Adrenal gland (tissue), 19 donors: ENCODE measurements at places on chromosomes 2 and 18. TPM values are rescaled to one million over a fixed set of nuclear protein-coding genes. Genes with fewer than 3 reads are reported as not detected.

DNA sequence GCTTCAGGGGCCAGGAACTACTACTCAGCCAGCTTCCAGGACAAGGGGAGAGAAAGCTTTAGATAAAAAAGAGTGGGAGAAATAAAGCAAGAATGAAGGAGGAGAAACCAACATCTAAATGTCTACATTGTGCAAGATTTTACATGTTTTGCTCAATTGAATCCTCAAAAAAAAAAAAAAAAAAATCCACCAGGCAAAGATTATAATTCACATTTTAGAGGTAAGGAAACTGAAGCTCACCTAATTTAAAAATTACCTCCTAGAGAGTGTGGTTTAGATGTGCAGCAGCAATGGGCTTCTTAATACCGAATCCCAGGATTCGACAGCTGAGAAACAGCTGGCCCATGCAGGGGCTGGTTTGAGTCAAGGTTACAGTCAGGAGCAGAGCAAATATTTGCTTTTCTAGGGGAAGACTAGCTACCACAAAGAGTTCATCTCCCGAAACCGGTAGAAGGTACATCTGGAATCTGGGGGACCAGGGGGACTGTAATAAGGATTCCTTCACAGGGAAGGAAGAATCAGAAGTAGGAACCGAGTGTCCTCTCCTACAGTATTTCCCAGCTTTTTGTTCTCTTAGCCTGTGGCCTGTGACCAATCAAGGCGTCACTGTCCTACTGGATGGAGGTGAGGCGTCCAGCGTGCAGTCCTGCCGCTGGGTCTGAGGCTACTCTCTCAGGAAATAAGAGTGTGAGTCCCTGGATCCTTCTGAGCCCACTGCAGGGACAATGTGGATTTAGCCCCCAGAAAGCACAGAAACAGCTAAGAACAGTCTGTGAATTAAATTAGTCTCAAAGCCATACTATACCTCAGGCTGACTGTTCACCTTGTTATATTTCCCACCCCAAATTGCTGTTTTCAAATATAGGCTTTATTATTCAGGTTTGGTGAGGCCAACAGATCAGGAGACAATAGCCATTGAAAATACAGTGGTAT, 42.3 kb downstream of the IL1R2 start:
- H3K27me3 ChIP-seq = no peaks in the 10 kb centered on the region
- H3K27ac ChIP-seq = no peak overlapping the region
- H3K4me3 ChIP-seq = no peak overlapping the region
- no peaks in the 10 kb centered on the region for H3K36me3 ChIP-seq

The DAPL1 gene
- 151 TPM for total RNA-seq

DNA sequence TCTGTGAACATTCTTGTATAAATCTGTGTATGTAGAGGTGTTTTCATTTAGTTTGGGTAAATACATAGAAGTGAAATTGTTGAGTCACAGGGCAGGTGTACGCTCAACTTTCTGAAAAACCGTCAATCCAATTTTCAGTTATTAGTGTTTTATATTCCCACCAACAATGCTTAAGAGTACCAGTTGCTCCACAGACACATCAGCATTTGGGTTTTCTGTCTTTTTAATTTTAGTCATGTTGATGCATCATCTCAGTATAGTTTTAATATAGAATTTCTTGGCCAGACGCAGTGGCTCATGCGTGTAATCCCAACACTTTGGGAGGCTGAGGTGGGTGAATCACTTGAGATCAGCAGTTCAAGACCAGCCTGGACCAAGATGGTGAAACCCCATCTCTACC, 3.2 kb upstream of the GNLY start:
- no peak overlapping the region for H3K27ac ChIP-seq
- no peaks in the 10 kb centered on the region for H3K36me3 ChIP-seq
- no peaks in the 10 kb centered on the region for H3K27me3 ChIP-seq
- DNase-seq = no peak
- H3K4me1 ChIP-seq = no peaks in the 10 kb centered on the region
- H3K4me3 ChIP-seq = no peak overlapping the region

DNA sequence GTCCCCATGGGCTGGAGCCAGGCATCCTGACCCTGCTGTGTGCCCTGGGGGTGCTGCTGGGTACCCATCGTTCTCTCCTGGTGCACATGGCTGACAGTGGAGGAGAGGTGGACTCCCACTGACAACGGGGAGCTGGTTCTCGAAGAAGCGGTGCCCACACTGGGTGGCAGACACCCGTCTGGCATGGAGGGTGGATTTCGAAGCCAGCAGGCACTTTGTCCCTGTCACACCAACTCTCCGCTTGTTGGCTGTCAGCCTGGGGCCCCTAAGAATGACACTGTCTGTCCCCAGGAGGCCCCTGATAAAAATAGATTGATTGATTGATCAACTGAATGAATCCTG, 55.4 kb downstream of the RTP5 start:
- no peak overlapping the region for H3K27ac ChIP-seq
- no peaks in the 10 kb centered on the region for H3K4me1 ChIP-seq
- H3K27me3 ChIP-seq = no peaks in the 10 kb centered on the region
- no peak for DNase-seq

GRCh38 chr2:19914266-19914975, 12.6 kb upstream of the TTC32 start:
- no peak overlapping the region for H3K27ac ChIP-seq
- no peak overlapping the region for H3K4me3 ChIP-seq
- H3K36me3 ChIP-seq = no peaks in the 10 kb centered on the region
- DNase-seq = no peak
- H3K4me1 ChIP-seq = no peaks in the 10 kb centered on the region

The ACVR2A gene
- total RNA-seq = 8.1 TPM

- H3K27me3 ChIP-seq = no peaks in the 10 kb centered on the region
- H3K36me3 ChIP-seq = no peaks in the 10 kb centered on the region
- no peaks in the 10 kb centered on the region for H3K4me1 ChIP-seq
- no peak for DNase-seq
- H3K27ac ChIP-seq = no peak overlapping the region
Measured at GRCh38 chr2:216004697-216005283, 8.6 kb downstream of the MREG start.

DNA sequence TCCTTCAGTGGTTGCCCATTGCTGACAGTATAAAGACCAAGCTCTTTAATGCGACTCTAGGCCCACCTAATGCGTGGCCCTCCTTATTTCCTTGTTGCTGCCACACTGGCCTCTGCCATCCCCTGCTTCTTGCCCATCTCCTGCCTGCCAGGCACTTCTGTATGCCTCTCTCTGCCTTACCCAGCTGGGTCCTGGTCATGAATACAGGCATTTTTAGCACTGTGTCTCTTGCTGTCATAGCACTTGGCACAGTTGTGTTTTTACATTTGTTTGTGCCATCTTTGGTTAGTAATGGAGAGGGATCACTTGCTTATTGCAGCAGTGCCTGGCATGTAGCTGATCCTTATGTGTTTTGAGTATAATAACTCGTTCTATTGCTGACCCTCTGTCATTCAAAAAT, 38.7 kb downstream of the MAP4K4 start:
- H3K27ac ChIP-seq = no peak overlapping the region
- H3K4me1 ChIP-seq = peaks cover 57% of the 10 kb centered on the region
- no peaks in the 10 kb centered on the region for H3K36me3 ChIP-seq
- H3K27me3 ChIP-seq = no peaks in the 10 kb centered on the region

DNA sequence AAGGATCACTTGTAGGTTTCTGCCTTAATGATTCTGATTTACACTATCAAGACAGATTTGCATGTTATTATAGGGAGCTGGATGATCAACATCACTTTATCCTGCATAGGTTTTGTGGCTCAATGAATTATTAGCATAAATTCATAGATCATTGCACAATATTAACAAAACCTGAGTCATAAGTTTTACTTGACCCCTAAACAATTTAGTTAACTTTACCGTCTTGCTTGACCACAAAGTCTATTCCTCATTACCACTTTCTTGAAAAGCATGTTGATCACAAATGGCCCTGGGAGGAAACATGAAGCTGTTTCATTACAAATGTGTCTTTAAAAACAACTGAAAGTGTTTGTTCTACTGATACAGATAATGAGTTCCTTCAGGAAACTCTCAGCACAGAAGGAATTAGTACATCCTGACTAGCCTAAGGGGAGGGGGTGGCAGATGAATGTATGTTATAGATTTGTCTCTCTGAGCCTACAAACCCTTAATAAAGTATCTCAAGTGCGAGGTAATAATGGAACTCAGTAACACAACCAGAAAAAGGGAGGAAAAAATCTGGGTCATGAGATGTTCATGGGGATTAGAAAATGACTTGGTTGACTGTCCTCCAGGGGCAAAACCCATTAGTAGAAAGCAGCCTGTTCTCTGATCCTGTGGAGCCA, 303.4 kb downstream of the PIK3C3 start:
- no peak overlapping the region for H3K4me3 ChIP-seq
- no peaks in the 10 kb centered on the region for H3K4me1 ChIP-seq
- H3K36me3 ChIP-seq = no peaks in the 10 kb centered on the region

- H3K27me3 ChIP-seq = no peaks in the 10 kb centered on the region
- no peaks in the 10 kb centered on the region for H3K36me3 ChIP-seq
- H3K4me3 ChIP-seq = no peak overlapping the region
Measured at GRCh38 chr2:2703762-2704427, 372.8 kb upstream of the MYT1L start.

The TBR1 gene
- total RNA-seq = not detected

The TLX2 gene
- 1.7 TPM for total RNA-seq

- H3K4me3 ChIP-seq = no peak overlapping the region
- H3K36me3 ChIP-seq = no peaks in the 10 kb centered on the region
- no peaks in the 10 kb centered on the region for H3K27me3 ChIP-seq
- DNase-seq = no peak
- H3K27ac ChIP-seq = no peak overlapping the region
Measured at GRCh38 chr2:8296306-8296705, 385.6 kb upstream of the ID2 start.

GRCh38 chr2:123715467-123715982, 309.6 kb upstream of the CNTNAP5 start:
- no peaks in the 10 kb centered on the region for H3K4me1 ChIP-seq
- no peak for DNase-seq
- no peaks in the 10 kb centered on the region for H3K27me3 ChIP-seq
- H3K27ac ChIP-seq = no peak overlapping the region
- H3K36me3 ChIP-seq = no peaks in the 10 kb centered on the region

GRCh38 chr2:11962707-11963328, 216.4 kb downstream of the LPIN1 start:
- no peak for DNase-seq
- H3K27me3 ChIP-seq = no peaks in the 10 kb centered on the region
- no peak overlapping the region for H3K4me3 ChIP-seq
- H3K27ac ChIP-seq = no peak overlapping the region
- no peaks in the 10 kb centered on the region for H3K36me3 ChIP-seq

- DNase-seq = no peak
- peaks cover 11% of the 10 kb centered on the region for H3K4me1 ChIP-seq
- H3K4me3 ChIP-seq = no peak overlapping the region
- H3K27me3 ChIP-seq = no peaks in the 10 kb centered on the region
Measured at GRCh38 chr2:159151198-159152127, 135.0 kb downstream of the WDSUB1 start.

DNA sequence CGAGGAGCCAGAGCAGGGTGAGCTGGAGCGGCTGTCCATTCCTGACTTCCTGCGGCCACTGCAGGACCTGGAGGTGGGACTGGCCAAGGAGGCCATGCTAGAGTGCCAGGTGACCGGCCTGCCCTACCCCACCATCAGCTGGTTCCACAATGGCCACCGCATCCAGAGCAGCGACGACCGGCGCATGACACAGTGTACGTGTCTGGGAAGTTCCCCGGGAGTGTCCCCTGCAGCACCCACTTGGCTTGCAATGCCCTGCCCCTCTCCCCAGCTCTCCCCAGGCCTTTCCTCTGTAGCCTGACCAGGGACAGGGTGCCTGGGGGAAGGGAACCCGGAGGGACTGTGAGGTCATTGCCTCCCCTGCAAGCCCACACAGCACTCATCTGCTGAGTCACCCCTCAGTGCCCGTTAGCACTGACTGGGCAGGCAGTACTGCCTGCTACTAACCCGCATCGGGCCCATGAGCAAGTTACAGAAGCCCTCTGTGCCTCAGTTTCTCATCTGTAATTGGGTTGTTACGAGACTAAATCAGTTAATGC, 29.4 kb upstream of the GMPPA start:
- peak; percentile 13 for DNase-seq
- H3K4me1 ChIP-seq = no peaks in the 10 kb centered on the region
- H3K27ac ChIP-seq = no peak overlapping the region
- H3K4me3 ChIP-seq = no peak overlapping the region
- H3K36me3 ChIP-seq = no peaks in the 10 kb centered on the region
